ENCODE measurements at places on chromosomes 7 and 10. TPM values are rescaled to one million over a fixed set of nuclear protein-coding genes. Genes with fewer than 3 reads are reported as not detected.

ARHGAP22 gene
- not detected for total RNA-seq

SYCE1 gene
- total RNA-seq = not detected

MDH2 gene
- 172 TPM for total RNA-seq

DNA sequence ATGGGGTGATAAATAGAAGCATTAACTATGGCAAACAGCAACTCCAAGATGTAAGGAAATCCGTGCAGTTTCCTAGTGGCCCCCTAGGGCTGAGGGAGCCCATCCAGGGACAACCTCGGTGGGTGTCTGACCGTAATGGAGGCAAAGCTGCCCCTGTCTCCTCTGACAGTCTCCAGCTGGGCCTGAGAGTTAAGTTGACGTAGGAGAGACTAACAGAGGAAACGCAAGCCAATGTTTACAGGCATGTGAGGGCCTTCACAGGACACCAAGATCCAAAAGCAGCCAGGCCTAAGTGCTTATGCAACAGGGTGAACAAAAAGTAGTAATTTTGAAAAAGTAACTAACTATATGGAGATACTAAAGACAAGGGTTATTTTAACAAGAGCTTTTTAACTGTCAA is 330.0 kb upstream of the C7orf33 start:
- H3K4me1 ChIP-seq = peaks cover 5% of the 10 kb centered on the region
- no peak overlapping the region for H3K4me3 ChIP-seq
- no peaks in the 10 kb centered on the region for H3K36me3 ChIP-seq
- H3K27me3 ChIP-seq = no peaks in the 10 kb centered on the region
- DNase-seq = no peak

DNA sequence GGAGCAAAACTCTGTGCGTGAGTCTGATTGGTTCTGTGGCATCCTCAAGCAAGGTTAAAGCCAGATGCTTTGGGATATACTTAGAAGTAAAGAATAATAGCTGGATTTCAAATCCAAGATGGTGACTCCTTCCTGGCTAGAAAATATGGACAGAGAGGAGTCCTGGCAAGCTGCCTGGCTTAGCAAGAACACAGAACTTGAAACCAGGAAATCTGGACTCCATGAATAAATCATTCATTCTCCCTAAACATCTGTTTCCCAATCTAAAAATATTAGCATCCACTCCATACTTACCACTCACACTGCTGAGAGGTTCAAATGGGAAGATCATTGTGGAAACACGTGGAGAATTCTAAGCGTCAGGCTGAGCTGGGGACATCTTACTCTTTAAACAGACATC is 1074.1 kb upstream of the AUTS2 start:
- H3K36me3 ChIP-seq = no peaks in the 10 kb centered on the region
- H3K27ac ChIP-seq = no peak overlapping the region
- DNase-seq = no peak
- no peaks in the 10 kb centered on the region for H3K4me1 ChIP-seq

GRCh38 chr7:27944643-27945042 is 204.7 kb downstream of the TAX1BP1 start:
- no peak for DNase-seq
- H3K27ac ChIP-seq = no peak overlapping the region
- no peaks in the 10 kb centered on the region for H3K27me3 ChIP-seq
- no peak overlapping the region for H3K4me3 ChIP-seq
- no peaks in the 10 kb centered on the region for H3K36me3 ChIP-seq

DNA sequence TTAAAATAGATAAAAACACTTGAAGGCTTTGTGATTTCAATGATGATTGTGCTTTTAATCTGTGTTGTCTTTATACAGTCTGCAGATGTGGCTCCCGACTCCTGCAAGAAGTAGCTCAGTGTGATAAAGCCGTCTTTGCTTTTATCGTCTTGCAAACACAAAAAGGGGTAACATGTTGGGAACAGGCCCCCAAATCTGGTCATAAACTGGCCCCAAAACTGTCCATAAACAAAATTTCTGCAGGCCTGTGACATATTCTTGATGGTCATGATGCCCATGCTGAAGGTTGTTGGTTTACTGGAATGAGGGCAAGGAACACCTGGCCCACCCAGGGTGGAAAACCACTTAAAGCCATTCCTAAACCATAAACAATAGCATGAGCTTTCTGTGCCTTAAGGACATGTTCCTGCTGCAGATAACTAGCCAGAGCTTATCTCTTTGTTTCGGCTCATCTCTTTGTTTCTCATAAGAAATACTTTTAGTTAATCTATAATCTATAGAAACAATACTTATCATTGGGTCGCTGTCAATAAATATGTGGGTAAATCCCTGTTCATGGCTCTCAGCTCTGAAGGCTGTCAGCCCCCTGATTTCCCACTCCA is 14.8 kb upstream of the ZNF485 start:
- no peak overlapping the region for H3K27ac ChIP-seq
- no peaks in the 10 kb centered on the region for H3K27me3 ChIP-seq
- H3K4me1 ChIP-seq = peaks cover 20% of the 10 kb centered on the region
- no peak for DNase-seq

DNA sequence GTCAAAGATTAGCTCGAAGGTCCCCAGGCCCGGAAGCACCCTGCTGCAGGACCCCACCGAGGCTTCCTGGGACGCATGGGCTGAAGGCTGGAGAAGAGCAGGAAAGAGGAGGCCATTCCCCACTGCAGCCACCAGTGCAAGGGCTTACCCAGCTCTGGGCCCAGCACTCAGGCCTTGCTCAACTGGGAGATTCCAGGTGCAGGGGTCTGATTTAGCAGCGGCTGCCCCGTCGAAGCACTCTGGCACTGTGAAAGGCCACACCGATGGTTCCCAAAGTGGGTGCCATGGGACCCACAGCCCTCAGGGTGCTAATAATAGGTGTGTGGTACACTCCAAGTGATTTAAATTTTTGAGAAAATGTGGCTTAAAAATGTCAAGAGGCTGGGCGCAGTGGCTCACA is 130.9 kb downstream of the OAT start:
- no peak overlapping the region for H3K27ac ChIP-seq
- no peaks in the 10 kb centered on the region for H3K36me3 ChIP-seq
- no peaks in the 10 kb centered on the region for H3K27me3 ChIP-seq
- H3K4me3 ChIP-seq = no peak overlapping the region
- H3K4me1 ChIP-seq = no peaks in the 10 kb centered on the region

DNA sequence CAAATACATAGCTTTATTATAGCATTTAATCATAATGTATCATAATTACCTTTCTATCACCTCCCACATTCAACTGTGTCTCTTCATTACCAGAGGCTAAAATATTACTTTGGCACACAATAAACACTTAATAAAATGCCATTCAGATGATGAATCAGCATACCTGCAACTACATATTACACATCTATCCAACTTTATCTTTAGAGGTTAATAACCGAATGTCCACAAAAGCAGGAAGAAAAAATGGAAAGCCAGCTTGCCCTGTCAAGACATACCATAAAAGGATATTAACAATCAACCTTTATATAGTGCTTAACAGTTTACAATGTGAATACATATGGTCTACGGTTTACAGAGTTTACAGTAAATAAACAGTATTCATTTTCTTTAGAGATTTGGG is 12.7 kb downstream of the CACUL1 start:
- peaks cover 6% of the 10 kb centered on the region for H3K4me1 ChIP-seq
- H3K36me3 ChIP-seq = no peaks in the 10 kb centered on the region
- H3K4me3 ChIP-seq = no peak overlapping the region
- no peaks in the 10 kb centered on the region for H3K27me3 ChIP-seq

CPA4 gene
- not detected for total RNA-seq

All from naive thymus-derived CD4-positive, alpha-beta T cell (primary cell).